H7 (cell line): ENCODE measurements at places on chromosomes 4 and X. TPM values are rescaled to one million over a fixed set of nuclear protein-coding genes. Genes with fewer than 3 reads are reported as not detected.

The LRAT gene
- 15.8 and 35.1 TPM in 2 replicates for total RNA-seq

The C4orf50 gene
- total RNA-seq, result 0.10 and 0.11 TPM in 2 replicates

The ETDA gene
- total RNA-seq, result not detected in 2 replicates

The CYTL1 gene
- 1.5 and 3.5 TPM in 2 replicates for total RNA-seq

The SPATA18 gene
- 0.10 and 0.26 TPM in 2 replicates for total RNA-seq

The LRP2BP gene
- total RNA-seq, result 0.21 and 0.26 TPM in 2 replicates

The PDE5A gene
- total RNA-seq, result 17.2 and 24.4 TPM in 2 replicates

The PDLIM3 gene
- total RNA-seq, result 2.7 and 7.0 TPM in 2 replicates

The GAGE2A gene
- total RNA-seq, result 0.70 TPM in 1 of 2 replicates, not detected in the other
